CD4-positive, alpha-beta memory T cell (primary cell): ENCODE measurements at places on chromosomes 1 and 21. TPM values are rescaled to one million over a fixed set of nuclear protein-coding genes. Genes with fewer than 3 reads are reported as not detected.

DNA sequence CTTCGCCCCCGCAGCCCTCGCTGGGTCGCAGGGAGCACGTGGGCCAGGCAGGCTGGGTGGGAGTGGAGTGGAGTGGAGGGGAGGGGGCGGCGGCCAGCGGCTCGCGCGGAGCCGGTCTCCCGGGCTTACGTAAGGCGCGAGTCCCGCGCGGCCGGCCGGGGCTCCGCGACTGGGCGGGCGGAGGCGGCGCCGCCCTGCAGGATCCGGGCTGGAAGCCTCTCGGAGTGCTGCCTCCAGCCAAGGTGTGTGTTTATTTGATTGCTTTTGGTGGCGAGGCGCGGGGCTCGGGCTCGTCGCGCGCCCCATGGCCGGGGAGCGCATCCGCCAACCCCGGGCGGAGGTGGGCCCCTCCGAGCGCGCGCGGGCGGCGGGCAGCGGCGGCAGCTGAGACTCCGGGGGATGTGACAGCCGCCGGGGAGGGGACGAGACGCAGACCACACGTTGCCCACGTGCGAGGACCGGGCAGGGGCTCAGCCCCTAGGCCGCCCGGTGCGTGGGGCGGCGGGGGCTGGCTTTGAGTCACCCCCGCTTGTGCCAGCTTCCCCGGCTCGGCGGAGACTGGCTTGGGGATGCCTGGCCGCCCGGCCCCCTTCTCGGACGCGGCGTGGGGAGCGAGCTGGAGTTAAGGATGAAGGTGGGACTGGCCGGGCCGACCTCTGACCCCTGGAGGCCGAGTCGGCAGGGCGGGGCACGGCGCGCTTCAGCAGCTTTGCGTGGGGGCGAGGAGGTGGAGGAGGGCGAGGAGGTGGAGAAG, 402 bp upstream of the AK4 start:
- no peak for DNase-seq

DNA sequence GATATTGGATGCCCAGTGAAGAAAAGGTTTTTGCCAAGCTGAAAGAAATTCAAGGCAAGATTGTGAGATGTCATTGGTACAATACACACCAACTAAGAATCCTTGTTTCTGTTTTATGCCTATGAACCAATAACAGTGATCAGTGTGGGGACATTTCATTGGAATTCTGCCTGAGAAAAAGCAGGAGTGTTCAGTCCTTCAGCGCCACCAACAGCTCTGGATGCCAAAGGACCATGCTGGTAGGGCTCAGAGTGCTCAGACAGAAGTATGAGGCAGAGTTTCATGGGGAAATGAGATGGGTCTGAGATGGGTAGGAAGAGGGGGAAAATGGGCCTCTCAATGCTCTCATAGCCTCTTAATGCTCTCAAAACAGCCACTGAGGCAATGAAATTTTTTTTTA, 56.5 kb downstream of the GABPA start:
- DNase-seq: no peak

DNA sequence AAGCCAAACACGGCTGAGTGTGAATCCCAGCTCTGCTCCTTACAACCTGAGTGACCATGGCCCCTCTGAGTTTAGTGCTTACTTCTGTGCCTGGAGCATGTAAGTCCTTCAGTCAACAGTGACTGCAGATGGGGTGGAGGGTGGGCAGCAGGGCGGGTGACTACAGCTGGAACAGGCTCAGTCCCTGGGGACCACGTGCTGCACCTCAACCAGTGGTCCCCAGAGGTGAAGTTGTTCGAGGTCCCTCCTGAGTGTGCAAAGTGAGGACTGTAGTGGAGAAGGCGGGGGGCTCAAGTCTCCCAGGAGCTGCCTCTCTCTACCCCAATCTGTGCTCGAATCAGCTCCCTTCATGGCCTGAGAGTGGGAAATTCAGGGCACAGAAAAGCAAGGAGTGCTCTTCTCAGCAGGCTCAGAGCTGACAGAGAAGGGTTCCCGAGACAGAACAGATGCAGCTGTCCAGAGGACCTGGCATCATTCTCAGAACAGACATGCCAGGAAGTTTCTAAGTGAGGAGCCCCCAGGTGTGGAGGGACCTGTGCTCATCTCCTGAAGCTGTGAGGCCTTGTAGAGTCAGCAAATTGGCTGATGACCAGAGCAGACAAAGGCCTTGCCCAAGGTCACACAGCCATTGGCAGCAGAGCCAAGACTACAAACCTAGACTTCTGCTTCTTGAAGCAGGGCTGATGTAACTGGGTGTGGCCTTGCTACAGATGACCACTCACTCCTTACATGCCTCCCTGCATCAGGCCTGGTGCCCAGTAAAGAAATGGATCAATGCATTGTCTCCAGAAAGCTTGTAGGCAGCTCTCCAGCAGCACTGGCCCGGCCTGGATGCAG, 61.7 kb upstream of the EDN2 start:
- DNase-seq: no peak

DNA sequence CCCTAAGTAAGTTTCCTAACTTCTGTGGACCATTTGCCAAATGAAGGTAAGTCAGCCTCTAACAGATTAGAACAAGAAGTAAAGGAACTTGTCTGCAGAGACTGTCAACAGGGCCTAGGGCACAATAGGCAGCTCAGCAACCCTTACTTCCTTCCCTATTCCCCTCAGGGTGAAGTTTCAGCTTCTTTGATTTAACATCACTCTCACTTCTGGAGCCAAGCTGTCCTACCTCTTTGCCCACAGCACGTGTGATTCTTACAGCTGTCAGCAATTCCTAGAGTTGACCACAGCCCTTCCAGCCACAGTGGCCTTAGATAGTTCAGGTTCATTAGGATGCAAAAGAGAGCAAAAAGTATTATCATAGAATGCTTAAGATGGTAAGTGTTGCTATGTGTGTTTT, 7.6 kb upstream of the EIF4G3 start:
- DNase-seq: no peak

The KDF1 gene
- 4.6 TPM for polyA plus RNA-seq

DNA sequence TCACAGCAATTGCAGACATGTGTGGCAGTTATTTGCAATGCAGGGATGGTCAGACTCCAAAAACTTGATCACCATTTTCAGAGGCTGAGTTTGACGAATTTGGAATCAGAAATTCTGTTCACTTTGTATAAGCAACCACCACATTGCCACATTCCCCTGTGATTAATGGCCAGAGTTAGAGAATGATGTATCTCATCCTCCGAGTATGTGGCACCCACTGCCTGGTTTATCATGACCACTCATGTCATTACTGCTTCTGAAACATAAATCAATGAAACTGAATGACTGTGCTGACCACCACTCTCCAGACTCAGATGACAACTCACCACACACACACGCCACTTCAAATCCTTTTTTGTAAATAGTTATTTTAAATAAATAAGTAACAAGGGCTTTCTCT, 66.6 kb upstream of the CACHD1 start:
- DNase-seq: no peak

The MYOG gene
- not detected for polyA plus RNA-seq

The RALGPS2 gene
- polyA plus RNA-seq: 1.6 TPM

The PLPPR4 gene
- not detected for polyA plus RNA-seq
